Left ventricle myocardium superior (tissue), 1 donor: ENCODE measurements at places on chromosomes 12 and 14. TPM values are rescaled to one million over a fixed set of nuclear protein-coding genes. Genes with fewer than 3 reads are reported as not detected.

Gene GPR33
- not detected for total RNA-seq

- no peak for DNase-seq
These were observed 413.0 kb downstream of the CCDC91 start for GRCh38 chr12:28603239-28603638.

DNA sequence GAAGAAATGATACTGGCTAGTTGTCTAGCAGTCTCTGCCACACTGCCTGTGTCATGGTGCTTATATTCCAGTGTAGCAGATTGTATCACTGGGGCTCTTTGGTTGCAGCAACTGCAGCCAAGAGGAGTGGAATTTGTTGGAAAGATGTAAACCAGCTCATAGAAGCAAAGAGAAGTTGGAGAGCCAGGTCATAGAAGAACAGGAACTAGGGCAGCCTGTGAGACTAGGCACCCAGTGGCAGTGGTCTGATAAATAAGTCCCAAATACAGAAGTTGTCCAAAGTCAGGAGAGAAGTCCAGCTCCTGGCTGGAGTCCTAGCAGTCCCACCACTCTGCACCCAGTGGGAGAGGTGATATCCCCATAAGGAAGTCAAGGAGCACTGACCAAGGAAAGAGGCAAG lies 172.5 kb upstream of the ARID2 start:
- DNase-seq, result no peak

DNA sequence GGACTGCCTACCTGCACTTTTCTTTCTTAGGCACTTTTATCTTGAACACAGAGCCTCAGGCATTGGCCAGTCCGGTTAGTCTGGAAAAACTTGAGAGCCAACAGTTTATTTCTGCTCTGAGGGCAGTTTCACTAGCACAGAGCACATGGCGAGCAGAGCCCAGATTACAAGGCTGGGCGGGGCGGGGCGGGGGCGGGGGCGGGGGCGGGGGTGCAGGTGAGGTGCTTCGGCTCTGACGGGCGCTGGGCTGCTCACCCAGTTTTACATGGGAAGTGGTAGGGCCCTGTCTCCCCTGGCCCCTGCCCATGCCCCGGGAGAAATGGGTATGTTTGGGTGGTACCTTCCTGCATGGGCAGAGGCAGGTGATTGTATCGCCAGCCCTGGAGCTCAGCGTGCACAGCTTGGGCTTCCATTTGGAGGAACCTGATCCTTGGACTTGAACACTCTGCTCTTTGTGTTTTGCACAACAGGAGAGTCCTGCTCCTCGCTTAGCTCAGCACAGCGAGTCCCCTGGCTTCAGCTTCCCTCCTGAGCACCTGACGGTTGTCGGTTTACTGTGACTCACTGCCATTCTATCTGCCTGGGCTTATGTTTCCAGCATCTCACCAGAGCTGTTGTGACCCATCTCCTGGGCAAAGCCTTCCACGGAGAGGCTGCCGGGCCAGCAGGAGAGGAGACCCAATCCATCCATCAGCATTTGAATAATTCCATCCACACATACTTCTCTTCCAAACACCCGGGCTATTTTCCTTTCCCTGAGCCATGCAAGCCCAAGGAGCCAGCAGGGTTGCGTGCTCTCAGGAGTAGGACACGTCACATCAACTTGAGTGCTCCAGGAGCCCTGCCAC lies 108.5 kb downstream of the ARF6 start:
- DNase-seq, result peak; percentile 42

- DNase-seq, result peak; percentile 28
These were observed 57.4 kb upstream of the KCNJ8 start for GRCh38 chr12:21831791-21832344.

- no peak for DNase-seq
These were observed 146.3 kb downstream of the CAND1 start for GRCh38 chr12:67415473-67415872.

DNA sequence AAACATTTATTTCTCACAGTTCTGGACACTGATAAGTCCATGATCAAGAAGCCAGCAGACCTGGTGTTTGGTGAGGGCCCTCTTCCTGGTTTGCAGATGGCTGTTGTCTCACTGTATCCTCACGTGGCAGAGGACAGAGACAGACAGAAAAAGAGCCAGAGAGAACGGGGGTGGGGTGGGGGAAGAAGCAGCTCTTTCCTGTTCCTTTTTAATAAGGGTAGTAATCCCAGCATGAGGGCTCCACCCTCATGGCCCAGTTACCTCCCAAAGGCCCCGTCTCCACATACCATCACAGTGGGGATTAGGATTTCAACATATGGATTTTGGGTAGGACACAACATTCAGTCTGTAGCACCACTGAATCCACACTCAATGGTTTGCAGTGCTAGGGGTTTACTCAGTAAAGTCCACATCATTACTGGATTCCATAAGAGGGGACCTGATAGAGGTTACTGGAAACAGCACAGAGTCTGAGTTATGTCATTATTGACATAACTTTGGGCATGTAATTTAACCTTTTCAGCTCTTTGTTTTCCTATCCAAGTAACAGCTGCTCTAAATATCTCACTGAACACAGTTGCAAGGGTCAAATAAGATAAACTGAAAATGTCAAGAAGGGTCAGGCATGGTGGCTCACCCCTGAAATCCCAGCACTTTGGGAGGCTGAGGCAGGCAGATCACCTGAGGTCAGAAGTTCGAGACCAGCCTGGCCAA lies 53.2 kb downstream of the RPAP3 start:
- DNase-seq, result no peak

Gene TAS2R8
- not detected for total RNA-seq
